Fibroblast of skin of right quadriceps (primary cell): ENCODE measurements at places on chromosomes 11 and 22.

DNA sequence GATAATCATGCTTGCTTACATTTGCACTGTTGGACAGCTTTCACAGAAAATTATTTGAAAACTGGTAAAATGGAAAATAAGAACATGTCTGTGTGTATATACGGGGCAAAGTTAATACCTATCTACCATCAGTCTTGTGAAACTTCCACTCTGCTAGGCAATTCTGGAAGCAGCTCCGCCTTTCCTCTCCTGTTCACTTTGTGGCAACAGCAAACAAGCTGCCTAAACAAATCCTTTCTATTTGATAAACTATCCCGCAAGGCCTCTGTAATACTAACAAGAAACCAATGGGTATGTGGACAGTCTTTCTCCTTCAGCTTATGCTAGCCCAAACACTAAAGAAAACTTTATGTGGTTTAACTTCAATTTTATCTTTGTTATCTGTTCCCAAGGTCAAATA lies 39.2 kb upstream of the RAPSN start:
- no peak for DNase-seq

- peak; percentile 88 for DNase-seq
These were observed 136.2 kb downstream of the ELP4 start for GRCh38 chr11:31645747-31646146.

GRCh38 chr11:12680246-12680939 lies 6.2 kb downstream of the TEAD1 start:
- peak; percentile 88 for DNase-seq

DNA sequence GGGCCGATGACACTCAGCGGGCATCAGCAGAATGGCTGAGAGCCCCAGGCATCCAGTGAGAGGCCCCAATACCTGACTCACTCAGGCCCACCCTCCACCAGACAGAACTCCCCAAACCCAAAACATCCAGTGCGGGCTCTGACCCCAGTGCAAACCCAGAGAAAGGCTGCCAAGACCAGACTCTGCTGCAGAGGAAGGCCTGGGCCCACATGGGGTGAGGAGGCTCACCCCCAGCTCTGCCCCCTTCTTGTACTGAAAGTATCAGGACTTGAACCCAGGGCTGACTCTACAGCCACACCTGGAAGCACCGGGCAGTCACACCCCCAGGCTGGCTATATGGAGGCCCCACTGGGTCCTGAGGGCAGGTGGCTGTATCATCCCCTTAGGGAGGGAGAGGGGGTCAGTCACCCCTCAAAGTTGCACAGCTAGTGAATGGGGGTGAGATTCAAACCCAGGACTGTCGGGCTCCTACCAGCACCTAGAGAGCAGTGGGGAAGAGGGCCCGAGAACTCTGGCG lies 49.3 kb downstream of the IGLL1 start:
- DNase-seq: no peak

DNA sequence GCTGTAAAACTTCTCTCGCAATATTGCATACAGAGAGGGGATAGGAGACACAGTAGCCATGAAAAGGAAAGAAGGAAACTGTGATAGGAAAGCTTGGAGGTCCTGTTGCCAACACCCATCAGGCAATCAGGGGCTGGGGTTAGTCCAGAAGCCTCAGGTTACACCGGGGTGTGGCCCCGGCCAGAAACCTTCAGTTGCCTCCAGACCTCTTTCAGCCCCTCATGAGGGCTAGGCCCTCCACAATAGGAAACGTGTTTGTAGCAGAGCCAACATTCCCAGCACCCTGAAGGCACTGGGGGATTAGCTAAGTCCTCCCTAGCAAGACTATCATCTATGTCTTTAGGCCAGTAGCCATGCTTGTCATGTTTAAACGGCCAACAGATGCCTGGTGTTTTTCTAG lies 1048.0 kb upstream of the CNTN5 start:
- no peak for DNase-seq

- peak; percentile 2 for DNase-seq
These were observed 642 bp upstream of the SIK2 start for GRCh38 chr11:111601636-111601978.

GRCh38 chr22:16609548-16610261 lies 17.1 kb upstream of the CCT8L2 start:
- no peak for DNase-seq

GRCh38 chr11:36699271-36699670 lies 101.2 kb upstream of the RAG2 start:
- DNase-seq: no peak

- no peak for DNase-seq
These were observed 93.5 kb downstream of the CELSR1 start for GRCh38 chr22:46443850-46444389.

DNA sequence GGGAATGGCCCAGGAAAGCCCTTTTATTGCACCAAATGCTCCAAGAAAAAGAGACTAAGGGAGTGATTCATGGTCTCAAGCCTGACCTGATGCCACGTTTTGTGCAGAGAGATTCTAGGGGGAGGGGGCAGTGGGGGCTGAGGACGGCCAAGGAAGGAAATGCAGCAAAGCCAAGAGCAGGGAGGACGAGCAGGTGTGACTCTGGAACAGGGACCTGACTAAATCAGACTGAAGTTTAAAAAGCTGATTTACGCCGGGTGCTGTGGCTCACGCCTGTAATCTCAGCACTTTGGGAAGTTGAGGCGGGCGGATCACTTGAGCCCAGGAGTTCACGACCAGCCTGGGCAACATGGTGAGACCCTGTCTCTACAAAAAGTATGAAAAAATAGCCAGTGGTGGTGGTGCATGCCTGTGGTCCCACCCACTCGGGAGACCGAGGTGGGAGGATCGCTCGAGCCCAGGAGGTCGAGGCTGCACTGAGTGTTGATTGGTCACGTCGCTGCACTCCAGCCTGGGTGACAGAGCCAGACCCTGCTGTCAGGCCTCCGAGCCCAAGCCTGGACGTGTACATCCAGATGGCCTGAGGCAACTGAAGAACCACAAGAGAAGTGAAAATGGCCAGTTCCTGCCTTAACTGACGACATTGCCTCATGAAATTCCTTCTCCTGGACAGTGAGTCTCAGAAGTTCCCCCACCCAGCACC lies 10.8 kb upstream of the IFITM3 start:
- DNase-seq: no peak

DNA sequence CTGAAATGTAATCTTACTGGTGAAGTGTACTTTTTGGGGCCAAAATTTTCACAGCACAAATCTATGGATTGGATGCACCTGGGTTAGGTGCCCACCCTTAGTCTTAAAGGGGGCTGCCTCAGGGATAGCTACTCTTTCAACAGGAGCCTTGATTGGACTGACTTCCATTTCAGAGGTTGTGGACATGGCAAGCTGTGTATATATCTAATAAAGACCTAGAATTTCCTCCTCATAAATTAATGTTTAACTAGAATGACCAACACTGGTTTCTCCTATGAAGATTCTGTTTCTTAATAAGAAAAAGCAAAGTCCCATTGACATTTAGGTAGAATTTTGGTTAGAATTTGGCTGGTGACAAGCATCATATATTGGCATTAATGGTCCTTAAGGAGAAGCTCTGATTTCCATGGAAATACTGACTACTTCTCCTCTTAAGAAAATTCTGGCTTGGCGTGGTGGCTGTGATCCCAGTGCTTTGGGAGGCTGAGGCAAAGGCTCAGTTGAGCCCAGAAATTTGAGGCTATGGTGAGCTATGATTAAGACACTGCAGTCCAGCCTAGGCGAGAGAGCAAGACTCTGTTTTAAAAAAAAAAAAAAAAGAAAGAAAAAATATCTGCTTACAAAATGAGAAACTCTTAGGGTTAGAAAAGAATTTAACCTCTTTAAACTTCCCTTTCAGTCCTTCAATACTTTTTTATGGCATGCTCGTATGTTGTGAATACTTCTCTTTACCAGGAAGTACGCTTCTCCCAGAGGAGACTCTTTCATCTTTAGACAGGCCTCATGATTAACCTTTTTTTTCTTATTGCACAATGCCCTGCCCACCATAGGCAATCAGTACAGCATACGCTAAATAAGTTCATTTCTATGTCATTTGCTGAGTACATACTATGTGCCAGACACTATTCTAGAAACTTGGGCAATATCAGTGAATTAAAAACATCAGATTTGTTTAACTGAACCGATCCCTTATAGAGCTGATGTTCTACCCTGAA lies 77.2 kb downstream of the PRR5L start:
- DNase-seq: peak; percentile 34

DNA sequence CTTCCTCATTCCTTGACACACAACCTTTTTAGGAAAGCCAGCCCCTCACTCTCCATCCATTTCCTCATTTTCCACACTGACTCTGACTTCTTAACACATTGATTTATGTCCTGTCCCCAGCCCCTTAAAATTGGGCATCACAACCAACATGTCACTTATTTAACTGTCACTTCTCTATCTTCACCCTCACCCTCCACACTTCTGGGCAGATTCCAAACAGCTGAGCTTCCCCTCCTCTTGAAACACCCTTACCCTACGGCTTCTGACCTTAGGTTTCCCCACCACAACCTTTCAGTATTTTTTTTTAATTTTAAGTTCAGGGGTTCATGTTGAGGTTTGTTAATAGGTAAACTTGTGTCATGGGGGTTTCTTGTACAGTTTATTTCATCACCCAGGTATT lies 696.3 kb downstream of the DLG2 start:
- DNase-seq: no peak

- no peak for DNase-seq
These were observed 64.0 kb upstream of the PTPRJ start for GRCh38 chr11:47916361-47916841.

DNA sequence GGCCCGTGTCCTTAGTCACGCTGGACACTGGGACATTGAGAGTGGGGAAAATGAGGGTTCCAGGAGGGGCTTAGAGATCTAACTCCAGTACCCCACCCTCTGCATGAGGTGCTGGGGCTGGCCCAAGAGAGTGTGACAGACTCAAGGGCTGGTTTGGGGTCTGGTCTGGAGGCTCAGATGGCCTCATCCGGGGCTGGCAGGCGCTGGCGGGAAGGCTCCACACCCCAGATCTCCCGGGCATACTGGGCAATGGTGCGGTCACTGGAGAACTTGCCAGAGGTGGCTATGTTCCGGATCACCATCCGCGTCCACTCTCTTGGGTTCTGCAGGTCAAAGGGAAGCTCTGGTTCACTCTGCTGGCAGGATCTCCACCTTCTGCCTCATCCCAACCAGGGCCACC lies 2.5 kb upstream of the RASGRP2 start:
- DNase-seq: no peak

DNA sequence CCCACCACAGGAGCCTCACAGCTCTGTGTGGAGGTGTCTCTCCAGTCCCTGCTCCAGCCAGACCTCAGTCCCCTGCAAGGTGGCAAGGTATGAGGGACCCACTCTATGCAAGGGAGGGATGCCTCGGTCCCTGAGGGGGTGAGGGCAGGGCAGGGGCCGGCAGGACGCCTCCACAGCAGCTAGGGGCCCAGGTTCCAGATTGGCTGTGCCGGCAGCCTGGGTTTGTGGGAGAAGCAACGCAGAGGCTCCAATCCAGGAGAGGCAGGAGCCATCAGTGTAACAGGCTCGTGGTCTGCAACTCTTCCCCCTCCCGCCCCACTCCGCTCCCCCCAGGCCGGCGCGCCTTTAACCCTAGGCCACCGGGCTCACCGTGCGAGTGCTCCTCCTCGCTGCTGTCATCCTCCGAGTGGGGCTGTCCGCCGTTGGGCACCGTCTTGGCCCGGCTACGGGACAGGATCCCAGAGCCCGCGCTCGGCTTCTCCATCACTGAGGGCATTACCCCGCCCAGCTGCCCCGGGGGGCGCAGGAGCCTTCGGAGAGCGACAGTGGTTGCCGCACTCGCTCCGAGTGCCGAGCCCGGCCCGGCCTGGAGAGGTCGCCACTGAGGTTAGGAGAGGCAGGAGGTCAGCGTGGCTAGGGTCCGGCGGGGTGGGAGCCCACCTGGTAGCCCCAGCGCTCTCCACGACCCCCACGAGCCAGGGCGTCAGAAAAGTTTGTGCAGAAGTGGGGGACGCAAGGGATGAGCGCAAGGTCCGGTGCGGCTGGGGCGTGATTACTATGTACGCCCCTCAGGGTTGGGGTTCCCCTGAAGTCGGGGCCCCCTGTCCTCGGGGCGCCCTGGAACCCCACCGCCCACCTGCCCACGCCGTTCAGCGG lies 765 bp downstream of the RCOR2 start:
- no peak for DNase-seq

- DNase-seq: no peak
These were observed 84.8 kb downstream of the KCNQ1 start for GRCh38 chr11:2529636-2530035.

DNA sequence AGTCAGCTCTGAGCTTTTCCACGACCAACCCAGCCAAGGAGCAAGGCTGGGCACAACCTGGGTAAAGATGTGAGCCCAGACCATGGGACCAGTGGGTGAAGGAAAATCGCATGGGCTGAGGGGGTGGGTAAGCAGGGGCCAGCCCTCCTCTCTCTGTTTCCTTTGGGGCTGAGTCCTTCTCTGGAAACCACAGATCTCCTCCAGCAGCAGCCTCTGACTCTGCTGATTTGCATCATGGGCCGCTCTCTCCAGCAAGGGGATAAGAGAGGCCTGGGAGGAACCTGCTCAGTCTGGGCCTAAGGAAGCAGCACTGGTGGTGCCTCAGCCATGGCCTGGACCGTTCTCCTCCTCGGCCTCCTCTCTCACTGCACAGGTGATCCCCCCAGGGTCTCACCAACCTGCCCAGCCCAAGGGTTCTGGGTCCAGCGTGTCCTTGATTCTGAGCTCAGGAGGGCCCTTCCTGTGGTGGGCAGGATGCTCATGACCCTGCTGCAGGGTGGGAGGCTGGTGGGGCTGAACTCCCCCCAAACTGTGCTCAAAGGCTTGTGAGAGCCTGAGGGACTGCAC lies 67.8 kb downstream of the GGTLC2 start:
- no peak for DNase-seq

- no peak for DNase-seq
These were observed 7.0 kb downstream of the THY1 start for GRCh38 chr11:119415966-119416365.

DNA sequence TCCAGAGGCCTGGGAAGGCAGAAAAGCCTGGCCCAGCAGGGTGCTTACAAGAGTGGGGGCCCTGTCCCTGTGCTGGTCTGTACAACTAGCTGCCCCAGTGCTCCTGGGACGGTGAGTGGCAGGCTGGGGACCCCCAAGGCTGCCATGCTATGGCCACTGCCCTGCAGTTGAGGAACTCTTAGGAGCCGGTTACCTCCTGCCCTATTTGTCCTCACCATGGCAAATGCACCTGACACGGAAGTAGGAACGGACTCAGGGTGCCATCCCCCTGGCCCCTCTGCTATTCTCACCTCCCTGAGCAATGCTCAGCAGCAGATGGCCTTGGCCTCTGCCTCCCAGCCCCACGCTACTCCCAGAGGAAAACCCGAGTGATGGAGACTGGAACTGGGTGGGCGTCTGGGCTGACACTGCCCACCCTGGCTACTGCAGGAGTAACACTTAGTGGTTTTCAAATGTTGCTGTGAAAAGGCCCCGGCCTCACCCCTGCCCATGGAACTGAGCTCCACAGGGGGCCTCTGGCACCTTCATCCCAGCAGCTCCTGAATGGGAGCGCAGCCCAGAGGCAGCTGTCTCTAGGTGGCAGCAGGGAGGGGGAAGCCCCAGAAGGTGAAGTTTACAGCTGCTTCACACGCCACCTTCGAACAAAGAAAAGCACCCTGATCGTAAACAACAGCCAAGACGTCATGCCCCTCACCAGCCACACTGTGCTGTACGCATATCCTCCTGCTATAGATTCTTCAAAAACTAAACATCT lies 105.3 kb downstream of the CTTN start:
- no peak for DNase-seq

- DNase-seq: no peak
These were observed 1.2 kb upstream of the ATF4 start for GRCh38 chr22:39518996-39519680.

- DNase-seq: no peak
These were observed 455.1 kb upstream of the B3GAT1 start for GRCh38 chr11:134866981-134867675.
